ENCODE measurements at places on chromosomes 12 and 14.

- DNase-seq: no peak
Measured at GRCh38 chr14:83548061-83548839, 1981.7 kb upstream of the FLRT2 start.

- DNase-seq: no peak
Measured at GRCh38 chr12:54024581-54025305, 3.5 kb upstream of the HOXC6 start.

DNA sequence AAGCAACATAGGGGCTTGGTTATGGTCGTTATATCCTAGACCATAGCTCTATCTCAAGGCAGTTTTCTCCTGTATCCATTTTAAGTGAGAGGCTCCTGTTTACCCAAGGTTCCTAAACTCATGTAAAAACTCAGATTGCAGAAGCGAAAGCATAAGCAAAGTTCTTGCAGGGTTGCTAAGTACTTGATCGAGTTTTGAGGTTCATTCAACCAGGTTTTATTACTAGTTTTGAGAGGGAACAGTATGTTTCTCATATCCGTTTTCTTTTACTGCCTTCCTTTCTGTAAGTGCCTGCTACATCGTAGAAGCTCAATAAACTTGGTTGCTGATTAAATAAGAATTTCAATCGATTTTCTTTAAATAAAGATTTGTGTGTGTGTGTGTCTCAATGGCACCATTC, 5.1 kb downstream of the AKAP3 start:
- no peak for DNase-seq

- DNase-seq: no peak
Measured at GRCh38 chr14:53942970-53943750, 13.5 kb downstream of the BMP4 start.

DNA sequence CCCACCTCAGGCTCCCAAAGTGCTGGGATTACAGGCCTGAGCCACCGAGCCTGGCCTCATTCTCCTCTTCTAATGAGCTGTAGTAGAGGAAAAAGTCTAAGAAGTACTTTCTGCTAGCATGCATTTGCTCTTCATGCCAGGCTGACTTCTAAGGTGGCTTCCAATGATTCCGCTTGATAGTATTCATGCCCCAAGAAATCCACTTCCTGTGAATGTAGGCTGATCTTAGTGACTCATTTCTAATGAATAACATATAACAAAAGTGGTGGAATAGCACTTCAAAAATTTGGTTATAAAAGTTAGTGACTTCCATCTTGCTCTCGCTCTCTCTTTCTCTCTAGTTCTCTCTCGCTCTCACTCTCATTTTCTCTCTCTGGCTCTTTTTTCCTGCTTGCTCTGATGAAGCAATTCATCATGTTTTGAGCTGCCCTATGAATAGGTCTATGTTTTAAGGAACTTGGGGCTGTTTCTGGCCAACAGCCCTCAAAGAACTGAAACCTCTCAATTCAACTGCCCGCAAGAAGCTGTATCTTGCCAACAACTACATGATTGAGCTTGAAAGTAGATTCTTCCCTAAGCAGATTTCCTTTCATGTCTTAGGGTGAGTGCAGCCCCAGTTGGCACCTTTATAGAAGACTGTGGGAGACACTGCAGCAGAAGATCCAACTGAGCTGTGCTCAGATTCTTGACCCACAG, 282.9 kb downstream of the RMST start:
- DNase-seq: no peak

DNA sequence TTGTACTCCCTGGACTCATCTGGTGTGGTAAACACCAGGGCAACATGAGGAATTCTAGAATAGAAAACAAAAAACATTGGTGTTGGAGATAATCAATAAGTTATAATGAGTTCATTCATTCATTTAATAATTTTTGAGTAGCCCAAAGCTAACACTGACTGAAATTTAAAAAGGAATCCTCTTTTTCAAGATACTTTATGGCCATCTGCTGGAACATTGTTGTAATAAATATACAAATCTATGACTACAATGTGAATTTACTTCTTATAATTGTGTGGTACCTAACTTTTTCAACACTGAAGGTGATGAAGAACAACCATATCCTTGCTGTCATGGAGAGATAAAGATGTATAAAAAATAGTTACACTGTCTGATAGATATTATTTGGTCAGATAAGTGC, 687.3 kb upstream of the MIS18BP1 start:
- no peak for DNase-seq

DNA sequence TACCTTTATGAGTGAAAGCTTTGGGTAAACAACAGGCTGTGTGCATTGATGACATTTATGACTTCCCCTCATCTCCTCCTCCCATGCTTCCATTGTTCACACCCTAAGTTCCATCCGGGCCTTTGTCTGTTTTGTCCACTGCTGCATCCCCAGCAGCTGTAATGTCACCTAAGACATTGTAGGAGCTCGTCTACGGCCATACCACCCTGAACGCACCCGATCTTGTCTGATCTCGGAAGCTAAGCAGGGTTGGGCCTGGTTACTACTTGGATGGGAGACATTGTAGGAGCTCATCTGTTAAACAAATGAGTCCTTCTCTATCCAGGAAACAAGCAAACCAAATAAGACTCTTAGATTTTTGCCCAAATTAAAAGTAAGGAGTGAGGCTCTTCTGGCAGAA, 40.4 kb upstream of the SYCP3 start:
- DNase-seq: no peak

- DNase-seq: peak; percentile 22
Measured at GRCh38 chr14:49946320-49947141, 53.6 kb downstream of the ARF6 start.

DNA sequence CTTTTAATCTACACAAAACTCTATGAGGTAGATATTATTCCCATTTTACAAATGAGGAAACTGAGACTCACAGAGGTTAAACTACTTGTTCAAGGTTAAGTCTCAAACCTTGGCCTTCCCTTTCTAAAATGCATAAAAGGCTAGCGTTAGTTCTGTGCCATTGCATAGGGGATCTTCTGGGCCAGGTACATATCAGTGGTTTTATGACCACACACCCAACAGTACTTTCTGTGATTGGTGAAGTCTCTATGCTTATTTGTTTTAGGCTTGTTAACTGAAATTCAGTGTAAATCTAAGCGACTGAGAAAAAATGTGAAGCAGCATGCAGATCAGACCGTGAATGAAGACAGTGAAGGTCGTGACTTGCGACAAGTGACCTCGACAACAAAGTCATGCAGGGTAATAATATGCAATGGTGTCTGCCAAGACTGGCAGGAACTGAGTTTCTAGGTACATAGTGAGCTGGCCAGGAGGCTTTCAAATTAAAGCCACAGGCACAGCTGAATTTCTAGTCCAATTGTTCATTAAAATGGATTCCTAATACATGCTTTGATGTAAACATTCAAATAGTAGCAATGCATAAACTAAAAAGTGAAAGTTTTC, 38.8 kb upstream of the GAS2L3 start:
- no peak for DNase-seq

GRCh38 chr12:71556875-71557274, 106.8 kb downstream of the ZFC3H1 start:
- no peak for DNase-seq

GRCh38 chr12:84492351-84492883, 420.2 kb downstream of the SLC6A15 start:
- DNase-seq: no peak

DNA sequence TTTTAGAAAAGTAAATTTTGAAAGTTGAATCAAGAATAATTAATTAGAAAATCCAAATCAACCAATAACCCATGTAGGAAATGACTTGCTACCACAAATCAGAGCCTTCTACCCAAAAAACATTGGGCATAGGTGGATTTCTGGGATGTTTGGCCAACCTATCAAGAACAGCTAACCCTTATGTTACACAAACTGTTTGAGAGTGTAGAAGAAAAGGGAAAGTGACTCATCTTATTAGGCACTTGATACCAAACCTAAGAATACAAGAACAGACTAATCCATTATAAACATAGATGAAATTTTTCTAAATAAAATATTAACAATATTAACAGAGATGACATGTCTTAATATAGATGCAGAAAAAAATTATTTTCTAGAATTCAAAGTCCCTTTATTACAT, 260.4 kb downstream of the ZFP36L1 start:
- no peak for DNase-seq

- DNase-seq: no peak
Measured at GRCh38 chr12:102957339-102958050, at the start of gene ASCL1. ASCL1 (plus strand) TSS chr12:102957674; CDS start chr12:102958245, 571 bp downstream.

DNA sequence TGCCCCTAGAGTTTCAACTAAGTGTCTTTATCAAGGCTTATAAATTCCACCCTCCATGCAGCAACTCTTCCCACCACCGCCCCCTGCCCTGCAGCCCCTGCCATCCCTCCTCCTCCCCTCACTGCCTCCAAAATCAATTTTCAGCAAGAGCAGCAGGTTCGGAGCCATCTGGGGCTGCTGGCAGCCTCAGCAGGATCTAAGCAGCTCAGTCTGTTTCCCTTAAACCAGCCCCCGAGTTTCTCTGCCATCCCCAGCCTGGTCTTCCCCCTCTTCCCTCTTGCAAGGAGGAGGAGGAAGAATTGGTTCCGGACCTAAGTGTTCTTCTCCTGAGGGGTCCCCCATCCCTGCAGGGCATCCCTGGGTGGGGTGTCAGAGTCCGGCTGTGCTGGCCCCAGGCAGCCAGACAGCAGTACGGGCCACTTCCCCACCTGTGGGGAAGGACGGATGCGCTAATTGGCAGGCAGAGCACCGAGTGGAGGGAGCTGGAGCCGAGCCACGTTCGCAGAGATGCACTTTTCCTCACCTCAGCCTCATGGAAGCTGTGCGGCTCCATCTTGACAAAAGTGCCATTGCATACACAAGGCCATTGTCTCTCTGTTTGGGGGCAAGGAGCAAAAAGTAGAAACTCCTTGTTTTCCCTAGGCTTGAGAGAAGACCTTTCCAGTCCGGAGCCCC, 189.3 kb downstream of the KCNA5 start:
- no peak for DNase-seq

DNA sequence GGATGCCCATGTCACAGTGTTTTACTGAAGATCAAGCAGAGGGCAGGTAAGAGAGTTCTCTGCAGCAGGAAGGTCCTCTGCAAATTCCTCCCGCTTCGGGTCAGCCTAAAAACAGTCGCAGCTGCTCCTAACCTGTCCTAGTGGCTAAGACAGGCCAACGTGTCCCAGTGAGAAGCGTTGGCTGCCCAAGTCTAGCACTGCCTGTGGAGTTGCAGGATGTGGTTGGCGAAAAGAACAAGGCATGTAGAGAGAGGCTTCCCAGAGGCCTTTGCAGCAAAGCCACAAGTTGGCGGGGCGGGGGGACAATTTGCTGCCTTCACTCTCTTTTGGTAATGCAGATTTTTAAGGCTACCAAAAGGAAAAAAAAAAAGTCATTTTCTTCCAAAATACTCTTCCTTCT, 340.1 kb downstream of the BCL11B start:
- peak; percentile 66 for DNase-seq

GRCh38 chr12:105301696-105302095, 28.8 kb upstream of the C12orf75 start:
- DNase-seq: no peak

DNA sequence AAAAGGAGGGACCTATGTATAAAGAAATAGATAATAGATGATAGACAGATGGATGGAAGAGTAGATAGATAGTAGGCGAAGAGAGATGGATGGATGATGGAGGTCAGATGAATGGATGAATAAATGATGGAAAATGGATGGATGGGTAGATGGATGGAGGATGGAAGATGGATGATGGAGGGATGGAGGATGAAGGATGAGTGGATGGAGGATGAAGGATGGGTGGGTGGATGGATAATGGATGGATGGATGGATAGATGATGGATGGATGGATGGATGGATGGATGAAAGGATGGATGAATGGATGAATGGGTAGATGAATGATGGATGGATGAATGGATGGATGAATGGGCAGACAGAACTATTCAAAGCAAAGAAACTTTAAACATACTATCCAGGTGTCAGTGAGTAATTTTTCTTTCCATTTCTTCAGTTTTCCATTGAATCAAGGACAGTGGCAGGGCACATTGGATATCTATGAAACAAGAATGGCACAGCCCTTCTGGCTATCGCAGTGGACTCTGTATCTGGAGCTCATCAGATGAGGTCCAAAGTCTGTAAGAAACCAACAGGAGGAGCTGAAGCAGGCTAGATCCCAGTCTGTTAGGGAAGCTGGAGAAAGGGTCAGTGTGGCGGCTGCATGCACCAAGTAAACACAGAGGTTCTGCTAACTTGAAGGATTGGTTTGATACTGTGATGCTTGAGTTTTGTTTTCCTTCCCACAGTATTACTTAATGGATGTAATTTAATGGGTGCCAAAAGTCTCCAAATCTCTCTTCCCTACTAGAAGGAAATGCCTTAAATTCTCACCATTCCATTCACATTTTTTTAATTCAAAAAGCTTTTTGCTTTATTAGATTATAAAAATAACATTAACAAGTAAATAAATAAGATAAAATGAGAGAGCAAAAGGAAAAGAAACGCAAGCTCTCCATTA, 18.1 kb upstream of the MED13L start:
- DNase-seq: no peak

DNA sequence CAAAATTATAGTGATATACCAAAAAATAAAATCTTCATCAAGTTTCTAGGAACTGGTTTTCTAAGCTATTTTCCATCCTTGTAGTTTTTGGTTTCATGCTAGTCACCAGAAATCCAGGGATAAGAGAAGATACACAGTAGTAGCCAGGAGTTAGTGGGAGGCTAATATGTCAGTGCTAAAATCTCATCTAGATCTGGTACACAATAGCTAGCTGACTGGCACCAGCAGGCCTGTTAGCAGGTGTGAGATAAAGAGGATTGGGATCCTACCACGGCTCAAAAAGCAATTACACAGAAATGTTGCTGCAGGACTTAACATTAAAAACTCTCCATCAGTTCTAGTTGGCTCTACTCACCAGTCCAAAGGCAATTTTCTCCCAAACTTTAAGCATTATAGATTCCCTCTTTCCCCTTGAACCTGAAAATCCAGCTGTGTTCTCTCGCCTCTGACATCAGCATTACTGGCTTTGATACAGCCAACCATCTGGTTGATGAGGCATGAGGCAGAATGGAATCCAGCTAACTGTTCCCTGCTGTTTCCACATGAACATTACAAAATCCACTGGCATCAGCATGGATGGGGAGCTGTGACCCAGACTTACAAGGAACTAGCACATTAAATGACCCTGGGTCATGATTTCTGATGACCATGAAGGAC, 41.8 kb upstream of the CCDC196 start:
- DNase-seq: no peak

DNA sequence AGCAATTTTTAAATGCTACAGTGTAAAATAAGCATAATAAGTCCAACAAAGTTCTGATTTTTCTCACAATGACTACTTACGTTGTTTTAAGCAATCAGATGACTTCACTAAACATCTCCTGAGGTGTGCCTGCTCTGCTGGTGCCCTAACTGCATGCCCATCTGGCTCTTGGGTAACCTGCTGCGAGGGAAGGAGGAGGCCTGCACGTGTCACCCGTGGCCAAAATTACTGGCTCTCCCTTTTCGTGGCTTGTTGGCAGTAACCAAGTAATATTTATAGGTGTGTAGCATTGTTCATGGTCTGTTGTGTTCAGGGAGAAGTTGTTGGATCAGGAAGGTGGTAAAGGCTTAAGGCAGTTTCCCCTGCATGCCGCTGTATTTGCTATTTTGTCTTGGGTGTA, 6.3 kb upstream of the NFKBIA start:
- no peak for DNase-seq
